ENCODE measurements at places on chromosomes 2 and 18. TPM values are rescaled to one million over a fixed set of nuclear protein-coding genes. Genes with fewer than 3 reads are reported as not detected.

- DNase-seq, result no peak
These were observed 3.8 kb downstream of the BOK start for GRCh38 chr2:241562269-241562891.

DNA sequence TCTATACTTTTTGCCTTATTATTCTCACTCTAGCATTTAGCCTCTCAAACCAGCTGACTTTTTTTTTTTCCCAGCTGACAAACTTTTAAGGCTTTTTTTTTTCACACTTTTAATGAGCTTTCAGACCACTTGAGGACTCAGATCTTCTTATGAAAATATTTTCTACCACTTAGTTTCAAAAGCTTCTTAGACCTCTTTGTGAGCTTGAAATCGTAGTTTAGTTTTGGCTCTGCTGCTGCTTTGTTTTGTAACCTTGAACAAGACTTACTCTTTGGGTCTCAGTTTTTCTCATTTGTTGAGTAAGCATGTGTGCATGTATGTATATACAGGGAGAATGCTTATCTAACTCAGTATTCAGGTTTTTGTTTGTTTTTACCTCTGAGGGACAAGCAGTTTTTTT lies 3.5 kb downstream of the NBEAL1 start:
- no peak for DNase-seq

DNA sequence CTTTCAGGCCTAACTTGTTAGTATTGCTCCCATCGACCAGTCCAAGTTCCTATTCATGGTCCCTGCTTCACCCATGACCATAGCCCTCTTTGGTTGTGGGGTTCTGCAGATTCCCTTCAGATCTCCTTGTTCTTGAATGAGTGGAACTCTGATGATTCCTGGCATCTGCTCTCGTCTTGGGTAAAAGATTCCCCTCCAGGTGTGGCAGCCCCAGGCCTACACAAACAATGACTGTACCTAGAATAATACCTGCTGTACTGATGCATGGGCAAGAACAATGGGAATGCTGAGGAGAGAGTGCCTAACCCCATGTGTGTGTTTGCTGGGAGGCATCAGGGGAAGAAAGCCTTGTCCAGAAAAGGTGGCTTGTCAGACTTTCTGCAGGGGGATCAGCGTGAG lies 39.2 kb upstream of the MRPL19 start:
- no peak for DNase-seq

- DNase-seq, result peak; percentile 62
These were observed 32.4 kb upstream of the RBBP8 start for GRCh38 chr18:22900558-22901238.

- no peak for DNase-seq
These were observed 288.3 kb downstream of the CYP26B1 start for GRCh38 chr2:71859211-71859847.

DNA sequence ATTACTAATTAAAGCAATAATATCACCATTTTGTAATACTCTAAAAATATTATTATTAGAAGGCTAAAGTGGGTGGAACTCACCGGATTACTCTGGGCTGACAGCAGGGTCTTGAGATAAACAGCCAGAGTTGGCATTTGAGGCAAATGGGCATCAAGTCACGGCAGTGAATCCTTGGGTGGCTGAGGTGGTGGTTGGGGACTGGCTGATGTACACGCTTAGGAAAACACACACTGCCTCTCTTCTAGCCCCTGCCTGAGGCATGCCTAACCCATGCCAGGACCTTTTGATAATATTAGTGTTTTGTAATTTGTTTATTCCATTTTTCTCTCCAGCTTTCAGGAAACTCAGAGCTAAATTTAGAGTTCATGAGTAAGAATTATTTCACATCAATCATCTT lies 76.8 kb downstream of the ACKR3 start:
- DNase-seq, result no peak

DNA sequence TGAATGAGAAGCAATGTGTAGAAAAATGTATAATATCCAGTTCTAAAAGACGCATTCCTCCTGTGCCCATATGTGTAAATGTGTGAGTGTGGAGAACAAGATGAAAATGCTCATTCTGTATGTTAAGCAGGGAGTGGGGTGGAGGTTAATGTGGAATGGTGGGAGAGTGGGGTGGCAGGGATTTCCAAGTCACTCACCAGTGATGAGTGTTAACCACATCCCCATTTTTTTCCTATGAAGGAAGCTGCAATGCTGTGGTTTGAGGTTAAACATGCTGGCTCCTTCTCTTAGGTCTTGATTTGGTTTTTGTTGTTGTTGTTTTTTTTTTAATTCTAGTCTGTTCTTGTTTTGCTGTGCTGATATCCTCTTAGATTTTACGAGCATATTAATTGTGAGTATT lies 169.4 kb downstream of the NEDD4L start:
- DNase-seq, result no peak

DNA sequence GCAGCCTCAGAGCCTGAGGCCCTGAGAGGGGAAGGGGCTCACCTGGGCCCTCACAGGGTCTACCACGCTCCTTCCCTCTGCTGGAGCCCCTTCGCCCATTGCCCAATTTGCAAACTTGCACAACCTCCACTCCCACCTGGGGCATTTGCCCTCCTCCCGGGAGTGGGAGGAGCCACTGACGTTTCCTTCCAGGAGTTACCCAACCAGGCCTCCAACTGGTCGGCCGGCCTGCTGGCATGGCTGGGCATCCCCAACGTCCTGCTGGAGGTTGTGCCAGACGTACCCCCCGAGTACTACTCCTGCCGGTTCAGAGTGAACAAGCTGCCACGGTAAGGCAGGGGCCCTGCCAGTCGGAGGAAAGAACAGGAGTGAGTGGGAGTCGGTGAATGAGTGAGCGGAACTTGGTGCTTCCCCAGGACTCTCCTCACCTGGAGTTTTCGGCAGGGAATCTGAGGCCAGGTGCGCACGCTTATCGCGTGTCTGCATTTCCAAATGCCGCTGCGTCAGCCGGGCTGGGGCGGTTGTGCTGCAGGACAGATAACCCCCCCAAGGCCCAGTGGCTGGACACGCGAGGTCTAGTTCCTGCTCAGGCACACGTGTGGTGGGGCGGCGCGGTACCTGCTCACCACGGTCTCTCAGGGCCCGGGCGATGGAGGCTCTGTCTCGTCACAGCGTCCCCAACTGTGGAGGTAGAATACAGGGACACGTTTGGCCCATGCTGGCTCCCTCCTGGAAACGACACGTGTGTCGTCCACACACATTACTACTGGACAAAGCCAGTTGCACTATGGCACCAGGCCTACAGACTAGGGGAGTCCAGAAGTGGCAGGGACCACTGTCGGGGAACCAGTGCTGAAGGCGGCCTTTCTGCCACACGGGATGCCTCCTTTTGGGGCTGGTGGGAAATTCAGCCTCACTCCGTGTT lies 11.7 kb downstream of the ANO7 start:
- no peak for DNase-seq

GRCh38 chr2:239075918-239076758 lies 228.3 kb downstream of the TWIST2 start:
- no peak for DNase-seq

SMYD1 gene
- 492 TPM for total RNA-seq

UGT1A8 gene
- not detected for total RNA-seq

SCYGR4 gene
- not detected for total RNA-seq

SLC66A2 gene
- total RNA-seq, result 28.9 TPM

VIL1 gene
- not detected for total RNA-seq

ADRA2B gene
- total RNA-seq, result 5.0 TPM
